ENCODE measurements at places on chromosomes 7 and 10.
A peak's percentile ranks its signal among the peaks of the same experiment; 100 is the strongest.

- peak; percentile 65 for DNase-seq
These were observed at the start of gene PDK4 for GRCh38 chr7:95596198-95597063. Gene PDK4 (minus strand): TSS chr7:95596516. CDS start chr7:95596293, 223 bp downstream.

DNA sequence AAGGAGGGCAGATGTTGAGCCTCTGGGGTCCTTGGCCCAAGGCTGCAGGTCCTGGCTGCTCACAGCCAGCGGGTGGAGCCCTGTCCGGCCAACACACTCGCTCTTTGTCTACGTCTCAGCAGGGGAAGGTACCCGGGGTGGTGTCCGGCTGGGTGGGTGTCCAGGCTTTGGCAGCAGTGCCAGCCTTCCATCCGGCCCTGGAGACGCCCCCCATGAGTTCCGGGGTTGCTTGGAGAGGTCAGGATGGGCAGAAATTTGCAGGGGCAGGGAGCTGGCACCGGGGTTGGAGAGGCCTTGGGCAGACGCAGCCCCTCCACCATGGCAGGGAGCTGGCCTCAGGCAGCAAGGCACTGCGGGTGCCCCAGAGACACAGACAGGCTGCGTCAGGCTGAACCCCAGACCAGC lies 42.2 kb upstream of the ELN start:
- DNase-seq = no peak

- no peak for DNase-seq
These were observed 23.6 kb downstream of the C7orf57 start for GRCh38 chr7:48058990-48059389.

DNA sequence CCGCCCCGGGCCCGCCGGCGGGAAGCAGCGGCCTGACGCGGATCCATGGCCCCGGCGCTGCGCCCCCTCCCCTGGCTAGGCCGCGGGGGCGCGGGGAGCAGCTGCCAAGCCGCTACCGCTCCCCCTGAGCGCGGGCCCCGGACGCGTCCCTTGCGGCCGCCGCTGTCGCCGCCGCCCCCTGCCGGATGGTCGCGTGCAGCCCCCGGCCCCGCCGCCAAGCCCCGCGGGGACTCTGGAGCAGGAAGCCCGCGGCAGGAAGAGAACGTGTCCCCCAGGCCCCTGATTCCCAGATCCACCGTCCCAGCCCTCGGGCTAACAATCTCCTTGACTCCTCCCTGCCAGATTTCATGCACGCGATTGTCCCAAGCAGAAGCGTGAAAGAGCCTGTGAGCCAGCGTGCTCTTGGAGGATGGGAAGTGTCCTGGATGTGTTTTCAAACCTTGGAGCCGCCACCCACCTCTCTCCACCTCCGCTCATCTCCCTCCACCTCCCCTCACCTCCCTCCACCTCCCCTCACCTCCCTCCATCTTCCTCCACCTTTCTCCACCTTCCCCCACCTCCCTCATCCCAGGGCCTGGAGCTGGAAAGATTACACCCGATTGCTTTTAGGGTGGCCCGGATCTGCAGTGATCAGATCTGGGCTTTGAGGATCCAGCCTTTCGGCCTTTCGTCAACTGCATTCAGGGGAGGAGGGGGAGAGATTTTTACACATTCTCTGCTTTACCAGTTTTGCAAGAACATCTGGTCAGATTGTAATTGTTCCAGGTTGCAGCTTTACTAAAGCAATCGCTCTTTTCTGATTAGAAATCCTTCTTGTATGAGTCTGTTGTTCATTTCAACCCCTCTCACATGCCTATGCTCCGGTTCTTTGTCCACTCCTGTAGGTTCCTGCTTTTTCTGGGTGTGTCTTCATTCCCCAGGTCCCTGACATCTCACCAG lies 570 bp upstream of the PRTFDC1 start:
- DNase-seq = no peak

DNA sequence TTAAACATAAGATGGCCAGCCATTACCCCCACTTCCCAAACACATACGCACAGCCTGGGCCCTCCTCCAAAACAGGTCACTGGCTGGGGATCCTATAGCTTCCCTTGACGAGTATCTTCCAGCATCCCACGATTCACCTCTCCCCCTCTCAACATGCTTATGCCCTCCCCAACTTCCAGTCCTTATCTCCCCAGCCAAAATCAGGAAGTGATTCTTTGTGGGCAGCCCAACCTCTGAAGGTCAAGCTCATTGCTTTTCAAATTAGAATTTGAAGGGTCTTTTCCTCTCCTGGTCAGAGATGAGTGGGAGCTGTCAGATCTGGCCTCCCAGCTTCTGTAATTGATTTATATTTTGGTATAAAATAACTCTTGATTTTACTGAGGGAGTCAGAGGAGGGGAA lies 133.6 kb downstream of the ATXN7L1 start:
- no peak for DNase-seq

DNA sequence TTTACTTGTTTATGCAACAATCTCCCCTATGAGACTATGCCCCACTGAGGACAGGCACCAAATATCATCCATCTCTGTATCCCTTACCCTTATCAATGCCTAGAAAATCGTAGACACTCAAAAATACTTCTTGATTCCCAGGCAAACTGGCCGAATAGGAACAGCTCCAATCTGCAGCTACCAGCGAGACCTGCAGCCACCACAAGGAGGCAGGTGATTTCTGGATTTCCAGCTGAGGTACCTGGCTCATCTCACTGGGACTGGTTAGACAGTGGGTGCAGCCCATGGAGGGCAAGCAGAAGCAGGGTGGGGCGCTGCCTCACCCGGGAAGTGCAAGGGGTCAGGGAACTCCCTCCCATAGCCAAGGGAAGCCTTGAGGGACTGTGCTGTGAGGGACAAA lies 10.8 kb upstream of the PPP1R3C start:
- no peak for DNase-seq

- no peak for DNase-seq
These were observed 243.9 kb downstream of the SNX13 start for GRCh38 chr7:17696422-17696821.

- DNase-seq = no peak
These were observed 26.7 kb upstream of the PROSER2 start for GRCh38 chr10:11796474-11796873.

DNA sequence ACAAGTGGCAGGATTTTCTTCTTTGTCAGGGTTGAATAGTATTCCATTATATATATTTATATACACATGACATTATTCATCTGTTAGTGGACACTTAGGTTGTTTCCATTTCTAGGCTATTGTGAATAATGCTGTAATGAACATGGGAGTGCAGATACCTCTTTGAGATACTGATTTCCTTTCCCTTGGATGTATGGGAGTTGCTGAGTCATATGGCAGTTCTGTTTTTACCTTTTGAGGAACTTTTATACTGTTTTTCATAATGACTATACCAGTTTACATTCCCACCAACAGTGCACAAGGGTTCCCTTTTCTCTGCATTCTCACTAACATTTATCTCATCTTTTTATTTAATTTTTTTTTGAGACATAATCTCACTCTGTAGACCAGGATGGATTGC lies 1.8 kb upstream of the CLCN1 start:
- DNase-seq = peak; percentile 40

DNA sequence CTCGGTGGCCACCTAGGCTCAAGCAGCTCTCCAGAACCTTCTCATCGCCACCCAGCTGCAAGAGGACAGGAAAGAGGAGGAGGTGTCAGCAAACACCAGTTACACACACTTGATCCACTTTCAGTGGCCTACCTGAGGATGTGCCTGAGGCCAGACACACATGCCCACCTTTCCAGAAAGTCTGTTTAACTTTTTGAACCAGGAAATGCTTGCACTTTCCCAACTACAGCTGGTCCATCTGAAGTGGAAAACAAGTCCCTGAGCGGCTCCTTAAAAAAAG lies 15.7 kb upstream of the CYREN start:
- no peak for DNase-seq

DNA sequence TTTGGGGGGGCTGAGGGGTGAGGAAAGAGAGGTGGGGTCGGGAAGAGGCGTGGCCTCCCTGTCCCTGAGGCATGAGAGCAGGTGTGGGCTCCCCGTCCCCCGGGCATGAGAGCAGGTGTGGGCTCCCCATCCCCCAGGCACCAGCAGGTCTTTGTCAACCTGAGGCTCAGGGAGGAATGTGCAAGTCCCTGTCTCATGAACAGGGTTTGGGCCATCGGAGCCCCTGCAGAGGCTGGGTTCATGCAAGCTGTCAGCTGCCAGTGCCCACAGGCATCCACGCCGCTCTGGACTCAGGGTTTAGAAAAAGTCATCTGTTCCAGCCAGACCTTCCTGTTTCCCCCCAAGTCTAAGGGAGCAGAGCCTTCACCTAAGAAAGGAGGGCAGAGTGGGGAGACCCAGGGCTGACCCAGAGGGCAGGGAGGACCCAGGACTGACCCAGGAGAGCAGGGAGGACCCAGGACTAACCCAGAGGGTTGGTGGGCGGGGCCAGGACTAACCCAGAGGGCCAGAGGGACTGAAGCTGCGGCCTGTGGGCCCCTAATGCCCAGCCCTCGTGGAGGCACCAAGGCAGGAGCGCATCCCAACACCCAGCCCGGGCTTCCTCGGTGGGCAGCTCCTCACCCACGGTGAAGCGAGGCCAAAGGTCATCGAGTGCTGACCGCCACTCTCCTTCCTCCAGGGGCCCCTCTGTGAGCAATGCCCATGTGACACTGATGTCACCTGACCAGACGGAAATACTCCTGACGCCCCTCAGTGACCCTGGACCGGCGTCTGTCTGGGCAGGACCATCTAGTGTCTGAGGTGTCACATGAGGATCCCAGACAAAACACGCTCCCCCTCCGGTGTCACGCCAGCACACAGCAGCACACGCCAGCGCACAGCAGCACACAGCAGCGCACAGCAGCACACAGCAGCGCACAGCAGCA lies 28.9 kb upstream of the GPR146 start:
- DNase-seq = no peak

Data from inflammatory macrophage treated with lipopolysaccharide for 1 hour (primary cell).